Progenitor cell of endocrine pancreas (in vitro differentiated cells): ENCODE measurements at places on chromosomes 7 and 10.

- peaks cover 20% of the 10 kb centered on the region for H3K27me3 ChIP-seq
- H3K27ac ChIP-seq: no peak overlapping the region
- no peaks in the 10 kb centered on the region for H3K36me3 ChIP-seq
- DNase-seq: no peak
- no peak overlapping the region for H3K4me3 ChIP-seq
Observed at GRCh38 chr10:130686689-130687300, 550.6 kb downstream of the GLRX3 start.

DNA sequence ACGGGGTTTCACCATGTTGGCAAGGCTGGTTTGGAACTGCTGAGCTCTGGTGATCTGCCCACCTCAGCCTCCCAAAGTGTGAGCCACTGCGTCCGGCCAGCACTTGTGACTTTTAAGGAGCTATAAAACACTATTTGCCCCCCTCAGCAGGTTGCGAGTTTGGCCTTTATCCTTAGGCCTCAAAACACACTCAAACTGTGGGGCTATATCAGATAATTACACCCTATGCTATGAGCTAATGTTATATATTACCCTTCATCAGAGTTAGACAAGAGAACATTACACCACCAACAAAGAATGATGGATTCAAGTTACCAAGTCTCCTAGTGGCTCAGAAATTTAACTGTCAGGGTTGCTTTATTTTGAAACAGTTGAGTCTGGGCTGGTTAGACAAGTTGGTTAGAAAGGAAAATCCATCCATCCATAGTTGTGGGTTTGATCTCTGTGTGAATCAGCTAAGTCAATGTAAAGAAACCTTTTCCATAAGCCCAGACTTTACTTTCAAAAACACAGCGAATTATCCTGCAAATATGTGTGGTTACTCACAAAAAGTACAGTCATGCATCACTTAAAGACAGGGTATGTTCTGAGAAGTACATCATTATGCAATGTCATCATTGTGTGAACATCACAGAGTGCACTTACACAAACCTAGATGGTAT lies 115.8 kb downstream of the SEMA3D start:
- H3K27ac ChIP-seq: no peak overlapping the region
- DNase-seq: no peak
- H3K4me3 ChIP-seq: no peak overlapping the region
- H3K4me1 ChIP-seq: peaks cover 43% of the 10 kb centered on the region
- peaks cover 4% of the 10 kb centered on the region for H3K36me3 ChIP-seq

GRCh38 chr10:119602241-119603095 lies 5.7 kb upstream of the TIAL1 start:
- H3K27ac ChIP-seq: no peak overlapping the region
- peaks cover 2% of the 10 kb centered on the region for H3K4me1 ChIP-seq
- DNase-seq: no peak
- peaks cover 6% of the 10 kb centered on the region for H3K27me3 ChIP-seq
- no peaks in the 10 kb centered on the region for H3K36me3 ChIP-seq
- no peak overlapping the region for H3K4me3 ChIP-seq

DNA sequence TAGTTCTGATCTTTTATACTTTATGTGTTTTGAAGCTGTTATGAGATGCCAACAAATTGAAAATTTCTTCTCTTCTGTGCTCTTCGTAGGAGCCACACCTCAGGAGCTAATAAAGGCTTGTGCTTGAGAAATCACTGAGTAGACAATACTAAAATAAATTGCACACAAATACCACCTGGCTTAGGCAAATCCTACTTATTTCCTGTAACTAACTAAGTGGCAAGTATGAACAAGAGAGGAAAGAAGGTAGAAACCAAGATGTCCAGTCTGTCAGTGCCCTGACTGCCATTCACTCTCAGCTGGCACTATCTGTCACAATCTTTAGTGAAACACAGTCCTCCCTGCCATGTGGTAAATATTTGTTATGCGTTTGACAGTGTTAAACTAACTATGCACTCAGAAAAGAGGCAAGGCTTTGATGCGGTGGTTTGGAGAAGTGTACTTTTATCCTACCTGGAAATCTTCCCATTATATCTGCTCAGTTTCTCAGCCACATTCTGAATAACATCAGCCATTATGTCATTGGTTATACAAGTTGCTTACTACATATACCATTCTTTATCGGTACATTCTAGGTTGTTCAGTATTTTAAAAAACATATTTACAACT lies 293.4 kb upstream of the VWC2 start:
- peaks cover 1% of the 10 kb centered on the region for H3K36me3 ChIP-seq
- H3K4me1 ChIP-seq: peaks cover 18% of the 10 kb centered on the region
- H3K4me3 ChIP-seq: no peak overlapping the region
- peaks cover 88% of the 10 kb centered on the region for H3K27me3 ChIP-seq
- no peak for DNase-seq
- no peak overlapping the region for H3K27ac ChIP-seq

DNA sequence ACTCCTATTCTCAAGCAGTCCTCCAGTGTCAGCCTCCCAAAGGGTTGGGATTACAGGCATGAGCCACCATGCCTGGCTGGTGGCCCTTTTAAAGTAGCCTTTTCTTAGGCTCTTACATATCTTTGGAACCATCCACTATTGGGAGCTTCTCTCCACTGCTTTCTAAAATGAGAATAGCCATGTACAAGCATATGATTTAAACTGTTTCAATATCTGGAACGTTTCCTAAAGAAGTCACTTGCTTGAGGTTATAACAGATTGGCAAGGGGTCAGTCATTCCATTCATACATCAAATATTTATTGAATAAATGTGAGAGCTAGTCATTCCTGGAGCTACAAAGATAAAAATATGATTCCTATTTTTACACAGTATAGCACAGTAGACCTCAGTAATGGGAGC lies 97.4 kb upstream of the LRGUK start:
- peaks cover 48% of the 10 kb centered on the region for H3K36me3 ChIP-seq
- no peaks in the 10 kb centered on the region for H3K27me3 ChIP-seq
- no peak for DNase-seq
- H3K4me1 ChIP-seq: no peaks in the 10 kb centered on the region

DNA sequence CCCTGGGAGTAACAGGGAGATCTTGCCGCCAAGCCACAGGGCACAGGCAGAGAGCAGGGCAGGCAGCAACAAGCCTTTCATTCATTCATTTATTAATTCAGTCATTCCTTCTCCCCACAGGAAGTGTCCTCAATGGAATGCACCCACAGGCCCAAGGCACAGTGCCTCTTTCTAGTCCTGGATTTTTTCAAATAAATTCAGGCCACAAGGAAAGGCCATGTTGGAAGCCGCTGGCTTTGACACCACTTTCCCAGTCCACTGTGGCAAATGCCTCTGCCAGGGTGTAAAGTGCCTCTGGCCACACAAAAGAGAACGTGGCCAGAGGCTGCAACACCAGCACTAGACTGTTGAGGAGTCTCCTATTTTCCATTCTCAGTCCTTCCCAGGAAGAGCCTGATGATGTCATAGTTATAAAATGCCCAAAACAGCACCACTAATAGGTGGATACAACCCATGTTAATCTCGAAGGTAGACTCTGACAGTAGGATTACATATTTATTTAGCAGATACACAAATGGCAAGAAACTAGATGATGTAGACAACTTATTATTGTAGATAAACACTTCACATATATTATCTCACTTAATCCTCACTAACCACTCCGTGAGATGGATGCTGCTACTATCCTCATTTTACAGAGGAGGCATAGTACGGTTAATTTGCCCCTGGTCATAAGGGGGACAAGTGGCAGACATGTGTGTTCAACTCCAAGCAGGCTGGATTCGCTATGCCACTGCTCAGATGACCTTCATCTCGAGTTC lies 5.5 kb downstream of the JAZF1 start:
- H3K27me3 ChIP-seq: peaks cover 16% of the 10 kb centered on the region
- H3K36me3 ChIP-seq: no peaks in the 10 kb centered on the region
- no peak overlapping the region for H3K4me3 ChIP-seq

GRCh38 chr10:92969151-92969550 lies 91.4 kb upstream of the CYP26C1 start:
- no peaks in the 10 kb centered on the region for H3K27me3 ChIP-seq
- peaks cover 33% of the 10 kb centered on the region for H3K36me3 ChIP-seq
- no peaks in the 10 kb centered on the region for H3K4me1 ChIP-seq

- H3K4me1 ChIP-seq: peaks cover 8% of the 10 kb centered on the region
- H3K4me3 ChIP-seq: no peak overlapping the region
- H3K27me3 ChIP-seq: no peaks in the 10 kb centered on the region
- peaks cover 14% of the 10 kb centered on the region for H3K36me3 ChIP-seq
- no peak for DNase-seq
Observed at GRCh38 chr10:11837372-11838161, 14.4 kb downstream of the PROSER2 start.

GRCh38 chr10:98125940-98126631 lies 8.4 kb upstream of the R3HCC1L start:
- H3K36me3 ChIP-seq: no peaks in the 10 kb centered on the region
- H3K27me3 ChIP-seq: peaks cover 3% of the 10 kb centered on the region
- no peak overlapping the region for H3K4me3 ChIP-seq
- DNase-seq: no peak
- H3K27ac ChIP-seq: no peak overlapping the region

GRCh38 chr10:64346389-64346788 lies 825.2 kb downstream of the REEP3 start:
- no peak overlapping the region for H3K27ac ChIP-seq
- H3K27me3 ChIP-seq: no peaks in the 10 kb centered on the region
- no peak for DNase-seq
- no peak overlapping the region for H3K4me3 ChIP-seq
- H3K36me3 ChIP-seq: no peaks in the 10 kb centered on the region

GRCh38 chr7:66236713-66237303 lies 31.7 kb downstream of the TPST1 start:
- no peak for DNase-seq
- H3K27ac ChIP-seq: peak overlapping the region; percentile 50
- peaks cover 8% of the 10 kb centered on the region for H3K36me3 ChIP-seq
- H3K4me3 ChIP-seq: no peak overlapping the region
- H3K27me3 ChIP-seq: no peaks in the 10 kb centered on the region

DNA sequence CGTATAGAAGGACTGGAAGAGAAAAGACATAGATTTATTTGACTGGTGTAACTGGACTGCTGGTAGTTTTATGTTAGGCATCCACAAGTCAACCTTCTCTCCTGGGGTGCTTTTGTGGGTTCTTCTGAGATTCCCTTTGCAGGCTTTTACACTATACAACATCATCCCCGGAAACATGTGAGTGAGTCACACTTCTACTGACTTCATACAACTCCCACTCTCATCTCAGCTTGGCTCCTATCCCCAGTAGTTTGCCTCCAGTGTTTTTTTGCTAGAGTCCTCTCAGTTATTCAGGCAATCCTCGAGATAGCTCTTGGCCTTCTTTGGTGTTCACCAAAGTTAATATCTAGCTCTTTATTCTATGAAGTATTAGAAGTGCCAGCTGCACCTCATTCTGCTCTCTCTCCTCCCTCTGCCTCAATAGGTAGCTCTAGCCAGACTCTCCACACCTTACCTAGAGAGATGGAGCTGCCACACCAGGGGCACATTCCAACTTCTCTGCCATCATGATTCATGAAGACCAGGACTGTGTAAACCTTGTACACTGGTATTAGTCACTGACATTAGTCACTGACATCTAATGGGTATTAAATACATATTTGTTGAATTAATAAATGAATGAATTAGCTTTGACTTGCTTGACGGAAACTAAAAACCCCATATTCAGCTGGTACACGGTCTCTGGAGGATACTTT lies 281.9 kb downstream of the PPP1R3A start:
- H3K36me3 ChIP-seq: peaks cover 4% of the 10 kb centered on the region
- H3K27ac ChIP-seq: no peak overlapping the region
- H3K4me3 ChIP-seq: no peak overlapping the region

- peak overlapping the region; percentile 65 for H3K4me3 ChIP-seq
- peak; percentile 34 for DNase-seq
- H3K27me3 ChIP-seq: peaks cover 90% of the 10 kb centered on the region
Observed at GRCh38 chr10:47300429-47300931, 483 bp downstream of the GDF10 start.
